ENCODE measurements at places on chromosomes 7 and 10. TPM values are rescaled to one million over a fixed set of nuclear protein-coding genes. Genes with fewer than 3 reads are reported as not detected.

- H3K27ac ChIP-seq, result no peak overlapping the region
- peaks cover 14% of the 10 kb centered on the region for H3K4me1 ChIP-seq
- peaks cover 2% of the 10 kb centered on the region for H3K27me3 ChIP-seq
- H3K4me3 ChIP-seq, result no peak overlapping the region
Observed at GRCh38 chr10:96283756-96284155, 12.4 kb upstream of the BLNK start.

- peak within 1 kb of the TSS; percentile 86 for H3K4me3 ChIP-seq
- peak; percentile 95 for DNase-seq
- H3K27ac ChIP-seq, result peak within 1 kb of the TSS; percentile 94
- peaks cover 37% of the 10 kb centered on the region for H3K36me3 ChIP-seq
- H3K27me3 ChIP-seq, result no peaks in the 10 kb centered on the region
Observed at GRCh38 chr10:79347226-79347893, at the start of gene PPIF. TSS of gene PPIF (plus strand) at chr10:79347469. CDS start at chr10:79347549, 80 bp downstream.

Gene FAM13C
- not detected for total RNA-seq

Gene LHFPL3
- total RNA-seq, result not detected

Gene KLF14
- total RNA-seq, result not detected

Gene CLRN3
- total RNA-seq, result not detected
